ENCODE measurements at places on chromosomes 5 and 9.

DNA sequence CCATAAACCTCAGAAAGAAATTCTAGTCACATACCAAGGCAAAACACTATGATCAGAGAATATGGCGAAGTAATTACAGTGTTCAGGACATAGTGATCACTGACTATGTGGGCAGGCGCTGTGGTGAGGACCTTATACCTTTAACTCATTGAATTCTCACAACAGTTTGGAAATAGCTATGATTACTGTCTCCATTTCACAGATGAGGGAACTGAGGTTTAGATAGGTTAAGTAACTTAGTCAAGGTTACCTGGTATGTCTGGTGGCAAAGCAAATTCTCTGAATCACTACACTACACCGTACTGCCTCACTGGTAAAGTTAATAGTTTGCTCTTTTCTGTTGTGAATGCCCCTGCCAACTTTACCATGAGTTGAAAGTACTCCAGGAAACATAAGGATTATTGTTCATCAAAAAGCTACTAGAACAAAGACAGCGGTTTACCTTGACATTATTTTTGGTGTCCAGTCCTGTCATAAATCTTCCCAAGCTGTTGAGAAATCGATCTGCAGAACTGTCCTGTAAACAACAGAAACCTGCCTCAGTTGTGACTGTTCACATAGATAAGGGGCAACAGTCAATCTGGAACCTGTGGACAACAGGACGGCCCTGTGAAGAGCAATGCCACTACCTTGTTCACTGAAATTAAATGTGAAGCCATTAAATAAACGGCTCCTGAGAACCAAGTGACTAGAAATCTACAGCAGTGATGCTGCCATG lies 36.3 kb downstream of the NIPSNAP3B start:
- no peak for DNase-seq

DNA sequence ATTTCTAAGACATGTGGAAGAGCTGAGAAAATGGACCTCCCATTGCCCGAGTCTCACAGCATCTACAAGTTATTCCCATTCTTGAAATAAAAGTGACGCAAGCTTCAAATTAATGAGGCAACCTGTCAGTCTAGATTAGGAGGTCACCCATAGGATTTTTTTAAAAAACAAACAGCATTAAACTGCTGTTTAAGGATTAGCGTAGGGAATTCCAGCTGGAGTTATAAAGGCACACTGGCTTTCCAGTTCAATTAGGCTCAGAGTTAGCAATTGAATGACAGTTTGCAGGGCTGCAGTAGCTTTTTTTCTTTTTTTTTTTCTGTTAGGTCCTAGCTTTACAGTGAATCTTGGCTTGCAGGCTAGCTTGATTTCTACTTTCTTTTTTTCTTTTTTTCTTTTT lies 16.2 kb downstream of the PRKACG start:
- no peak for DNase-seq

DNA sequence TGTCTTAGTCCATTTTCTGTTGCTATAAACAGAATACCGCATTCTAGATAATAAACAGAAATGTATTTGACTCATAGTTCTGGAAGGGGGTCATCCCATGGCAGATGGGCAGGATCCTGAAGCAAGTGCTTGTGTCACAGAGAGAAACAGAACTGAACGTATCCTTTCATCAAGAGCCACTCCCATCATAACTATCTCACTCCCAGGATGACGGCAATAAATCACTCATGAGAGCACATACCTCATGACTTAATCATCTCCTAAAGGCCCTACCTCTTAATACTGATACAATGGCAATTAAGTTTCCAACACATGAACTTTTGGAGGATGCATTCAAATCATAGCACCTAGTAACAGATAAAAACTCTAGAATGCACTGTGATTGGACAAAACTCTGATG lies 142.9 kb downstream of the CAMK4 start:
- no peak for DNase-seq

GRCh38 chr5:27402828-27403227 lies 364.4 kb upstream of the CDH9 start:
- no peak for DNase-seq

GRCh38 chr5:135824541-135825041 lies 9.9 kb upstream of the SLC25A48 start:
- no peak for DNase-seq

DNA sequence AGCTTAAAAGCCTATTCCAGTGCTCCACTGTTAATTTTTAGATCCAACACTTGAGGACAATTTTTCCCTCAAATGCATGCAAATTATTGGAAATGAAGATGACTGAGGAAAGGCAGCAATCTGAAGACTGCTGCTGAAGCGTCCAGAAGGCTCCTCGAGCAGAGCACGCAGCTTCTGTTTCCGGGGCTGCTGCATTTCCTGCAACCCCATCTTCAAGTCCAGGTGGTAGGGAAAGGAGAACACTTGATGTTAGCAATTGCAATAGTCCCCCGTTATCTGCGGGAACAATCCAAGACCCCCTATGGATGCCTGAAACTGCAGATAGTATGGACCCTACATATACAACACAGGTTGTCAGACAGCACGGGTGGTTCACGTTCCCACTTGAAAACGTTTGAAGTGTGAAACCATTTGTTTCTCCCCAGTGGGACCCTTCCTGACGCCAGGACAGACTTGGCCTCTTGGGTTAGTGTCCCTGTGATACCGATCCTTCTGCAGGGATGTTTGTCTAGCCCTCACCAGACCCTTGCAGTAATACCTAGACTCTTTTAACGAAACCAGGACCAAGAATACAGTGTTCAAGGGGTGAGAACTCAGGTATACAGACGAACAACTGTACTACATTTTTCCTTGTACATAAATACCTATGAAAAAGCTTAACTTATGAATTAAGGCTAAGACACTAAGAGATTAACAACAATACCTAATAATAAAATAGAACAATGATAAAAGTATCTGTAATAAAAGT lies 152.3 kb downstream of the HSD17B3 start:
- no peak for DNase-seq

GRCh38 chr5:171428809-171429542 lies 9.5 kb downstream of the FGF18 start:
- DNase-seq, result no peak

- no peak for DNase-seq
Measured at GRCh38 chr9:134377976-134378375, 51.7 kb downstream of the RXRA start.

DNA sequence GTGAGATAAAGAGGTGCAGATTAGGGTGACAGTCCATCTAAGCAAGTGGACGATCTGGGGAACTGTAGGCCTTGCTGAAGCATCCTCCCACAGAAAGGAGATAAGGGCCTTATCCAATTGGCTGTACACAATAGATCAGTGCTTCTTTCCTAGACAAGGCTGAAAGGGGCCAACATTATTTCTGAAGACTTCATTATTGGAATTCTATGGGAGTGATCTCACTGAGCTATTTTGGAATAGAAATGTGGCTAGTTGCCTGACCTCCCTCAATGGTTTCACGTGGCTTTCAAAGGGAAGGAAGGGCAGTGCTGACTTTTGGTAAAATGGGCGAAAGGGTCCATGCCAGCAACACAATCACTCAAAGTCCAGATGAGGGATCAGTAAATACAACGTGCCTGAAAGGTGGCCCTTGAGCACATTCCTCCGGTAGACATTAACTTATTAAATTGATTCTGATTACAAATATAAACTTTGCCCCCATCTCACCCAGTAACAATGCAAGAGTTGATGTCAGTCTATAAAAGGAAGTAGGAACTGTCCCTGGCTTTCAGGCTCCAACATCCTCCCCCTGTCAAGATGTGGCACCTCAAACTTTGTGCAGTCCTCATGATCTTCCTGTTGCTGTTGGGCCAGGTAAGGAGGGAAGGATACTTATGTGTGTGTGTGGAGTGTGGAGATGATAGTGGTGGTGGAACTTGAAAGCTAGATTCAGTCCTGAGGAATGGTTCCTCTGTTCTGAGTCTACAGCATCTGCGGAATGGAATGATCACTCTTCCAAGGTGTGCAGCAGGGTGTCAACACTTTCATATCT lies at the start of gene LEAP2:
Gene LEAP2 (plus strand): TSS at position 550 of the 811 bp plus-strand sequence. CDS start 27 bp downstream, at position 577.
- no peak for DNase-seq

GRCh38 chr5:67259548-67260215 lies 63.1 kb upstream of the CD180 start:
- DNase-seq, result no peak

DNA sequence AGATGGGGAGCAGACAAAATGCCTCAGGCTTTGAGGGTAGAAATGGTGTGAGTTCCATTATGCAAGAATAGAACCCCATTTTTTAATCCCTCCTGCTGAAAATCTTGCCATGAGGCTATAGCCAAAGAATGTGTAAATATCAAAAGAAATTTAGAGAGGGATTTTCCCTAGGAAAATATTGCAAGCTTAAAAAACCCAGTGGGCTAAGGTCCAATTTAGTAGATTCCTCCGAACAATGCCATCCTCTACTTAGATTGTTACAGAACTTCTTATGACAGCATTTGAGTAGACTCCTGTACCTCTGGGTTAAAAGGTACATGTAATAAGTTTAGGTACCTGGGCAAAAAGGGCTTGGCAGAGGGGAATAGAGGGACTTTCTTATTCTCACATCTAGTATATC lies 138.4 kb downstream of the GHR start:
- no peak for DNase-seq

DNA sequence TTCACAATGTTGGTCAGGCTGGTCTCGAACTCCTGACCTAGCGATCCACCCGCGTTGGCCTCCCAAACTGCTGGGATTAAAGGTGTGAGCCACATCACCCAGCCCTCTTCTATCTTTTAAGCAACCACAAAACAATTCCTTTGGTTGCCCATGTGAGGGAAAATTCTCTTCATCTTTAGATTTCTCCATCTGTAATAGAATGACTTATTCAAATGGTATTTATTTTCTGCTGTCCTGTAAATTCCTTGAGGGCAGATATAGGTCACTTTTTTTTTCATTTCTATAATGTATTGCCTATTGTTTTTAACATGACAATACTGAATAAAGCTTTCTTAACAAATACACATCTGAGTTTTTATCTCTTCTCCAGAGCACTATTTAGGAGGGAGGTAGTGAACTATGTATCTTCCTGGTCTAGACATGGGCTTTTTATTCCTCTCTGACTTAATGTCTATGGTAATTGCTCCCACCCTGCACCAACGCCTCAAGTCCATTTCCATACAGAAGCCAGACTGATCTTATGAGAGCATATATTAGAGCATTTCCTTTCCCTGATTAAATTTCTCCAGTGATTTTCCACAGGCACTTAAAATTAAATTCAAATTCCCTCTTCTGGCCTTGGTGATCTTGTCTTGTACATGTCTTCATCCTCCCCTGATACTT lies 595.6 kb downstream of the CAAP1 start:
- DNase-seq, result no peak

- DNase-seq, result no peak
Measured at GRCh38 chr5:1911773-1912235, 29.1 kb upstream of the IRX4 start.

DNA sequence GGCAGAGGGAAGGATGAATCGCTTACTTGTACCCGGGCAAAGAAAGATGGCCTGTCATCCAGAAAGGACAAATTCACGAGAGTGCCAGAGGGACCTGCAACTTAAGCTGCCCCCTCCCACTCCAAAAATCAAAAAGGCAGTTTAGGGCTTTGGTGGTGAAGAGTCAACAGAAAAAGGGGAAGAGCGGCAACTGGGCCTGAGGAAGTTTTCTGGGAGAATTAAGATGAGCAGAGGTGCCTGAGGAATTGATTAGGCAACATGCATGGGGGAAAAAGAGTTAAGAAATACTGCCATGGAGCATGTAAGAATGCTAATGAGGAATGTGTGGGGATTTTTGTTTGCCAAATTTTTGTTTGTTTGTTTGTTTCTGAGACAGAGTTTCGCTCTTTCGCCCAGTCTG lies 1.8 kb upstream of the ACTL7B start:
- no peak for DNase-seq

- no peak for DNase-seq
Measured at GRCh38 chr9:5854063-5854790, 21.3 kb upstream of the ERMP1 start.

DNA sequence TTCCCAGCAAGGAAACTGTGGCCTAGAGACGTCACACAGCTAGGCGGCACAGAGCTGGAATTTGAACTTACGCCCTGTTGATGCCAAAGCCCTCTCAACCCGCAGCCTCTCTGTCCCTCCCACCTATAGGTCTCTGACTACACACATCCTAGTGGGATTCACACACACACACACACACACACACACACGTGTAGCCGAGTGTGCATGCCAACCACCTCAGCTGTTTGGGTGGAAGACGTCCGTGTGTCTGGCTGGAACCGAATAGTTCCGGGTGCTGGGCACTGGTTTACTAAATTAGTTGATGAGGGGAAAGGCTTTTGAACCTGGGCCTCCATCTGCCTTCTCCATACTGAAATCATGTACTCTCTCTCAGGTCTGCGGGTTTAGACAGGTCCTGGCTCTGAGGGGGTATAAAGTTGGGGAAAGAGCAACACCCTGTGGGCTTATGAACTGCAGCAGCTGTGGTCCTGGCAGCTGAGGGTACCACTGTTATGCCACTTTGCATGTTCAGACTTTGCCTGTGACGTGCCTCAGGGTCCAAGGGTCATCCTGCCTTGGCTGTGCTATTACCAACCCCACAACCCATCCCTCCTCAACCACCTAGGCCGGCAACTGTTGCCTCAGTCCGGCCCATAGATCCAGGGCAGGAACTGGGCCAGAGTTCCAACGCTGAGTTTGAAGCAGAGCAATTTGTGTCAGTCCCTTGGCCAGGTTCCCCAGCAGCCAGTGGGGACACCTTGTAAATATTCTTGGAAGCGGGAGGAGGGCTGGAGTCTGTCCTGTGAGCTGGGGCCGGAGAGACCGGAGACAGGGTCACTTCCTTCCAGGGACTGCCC lies 50.5 kb downstream of the PSD2 start:
- no peak for DNase-seq

DNA sequence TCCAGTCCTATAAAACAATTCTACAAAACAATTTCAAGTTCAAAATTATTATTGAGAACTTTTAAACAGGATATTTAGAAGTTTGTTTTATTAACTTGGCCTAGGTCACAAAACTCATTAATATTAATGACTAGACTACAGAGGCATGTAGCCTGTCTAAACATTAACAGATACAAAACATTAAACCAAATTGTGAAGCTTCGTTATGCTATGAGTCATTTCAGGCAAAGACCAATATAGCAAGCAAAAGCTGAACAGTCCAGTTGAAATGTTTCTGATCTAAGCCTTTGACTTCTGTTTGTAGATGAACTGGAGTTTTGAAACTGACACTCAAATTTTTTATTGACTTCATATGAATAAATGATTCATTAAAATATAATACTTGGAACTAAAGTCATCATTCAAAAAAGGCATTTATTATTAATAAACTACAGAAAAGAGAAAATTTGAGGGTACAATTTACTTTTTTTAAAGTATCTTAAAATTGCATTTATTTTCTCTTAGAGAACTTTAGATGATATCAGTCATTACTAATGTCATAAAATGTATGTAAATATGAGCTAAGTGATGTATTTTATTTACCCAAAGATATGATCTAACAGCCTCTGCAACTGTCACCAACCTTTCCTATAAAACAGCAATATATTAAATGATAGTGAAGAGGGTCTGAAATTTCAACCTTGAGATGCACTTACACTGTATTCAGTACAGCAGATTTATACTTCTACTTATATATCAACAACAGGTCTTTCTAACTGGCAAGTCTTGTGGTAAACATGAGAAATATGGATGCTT lies 188.8 kb downstream of the COMMD10 start:
- no peak for DNase-seq
